ENCODE measurements at places on chromosomes 3 and 15.

GRCh38 chr3:43388175-43388574 is 101.8 kb downstream of the SNRK start:
- no peak for DNase-seq

DNA sequence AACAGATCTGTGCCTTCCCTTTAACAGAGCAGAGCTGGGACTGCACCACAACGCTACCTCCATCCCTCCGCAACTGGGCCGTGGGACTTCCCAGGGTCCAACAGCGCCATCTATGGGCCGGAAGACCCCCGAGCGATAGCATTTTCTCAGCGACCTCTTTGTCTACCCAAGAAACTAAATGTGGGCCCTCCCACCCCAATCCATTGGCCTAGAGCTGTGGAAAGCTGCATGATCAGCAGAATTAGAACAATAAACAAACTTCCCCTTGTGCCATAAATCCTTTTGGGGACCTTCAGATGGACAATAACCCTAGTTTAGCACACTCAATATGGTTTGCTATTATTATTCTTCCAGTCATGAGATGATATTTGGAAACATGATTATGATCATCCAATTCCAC is 74.8 kb upstream of the NTRK3 start:
- DNase-seq, result peak; percentile 35

- peak; percentile 60 for DNase-seq
Observed at GRCh38 chr3:4825436-4826236, 153.6 kb upstream of the BHLHE40 start.

DNA sequence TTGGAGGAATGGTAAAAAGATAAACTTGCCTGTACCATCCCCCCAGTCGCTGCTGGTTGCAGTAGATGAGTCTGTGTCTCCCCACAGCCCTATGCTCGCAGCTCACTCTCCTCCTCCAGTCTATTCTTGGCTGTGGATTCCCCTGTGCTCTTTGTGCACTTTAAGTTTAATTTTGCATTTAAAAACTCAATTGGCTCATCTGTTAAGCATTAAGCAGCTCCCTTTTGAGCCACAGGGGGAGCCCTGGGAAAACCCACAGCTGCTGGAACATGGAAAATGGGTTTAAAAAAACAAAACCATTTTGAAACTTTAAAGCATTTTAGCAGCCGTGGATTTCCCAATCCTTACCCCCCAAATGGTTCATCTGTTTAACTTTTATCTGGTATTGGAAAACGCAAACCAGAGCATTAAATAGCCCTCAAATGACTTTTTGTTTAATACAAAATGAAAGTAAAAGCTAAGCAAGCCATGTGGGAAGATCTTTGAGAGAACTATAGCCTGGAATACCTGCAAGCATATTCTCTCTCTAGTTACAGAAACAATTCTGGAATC is 536.9 kb downstream of the ZIC1 start:
- no peak for DNase-seq

DNA sequence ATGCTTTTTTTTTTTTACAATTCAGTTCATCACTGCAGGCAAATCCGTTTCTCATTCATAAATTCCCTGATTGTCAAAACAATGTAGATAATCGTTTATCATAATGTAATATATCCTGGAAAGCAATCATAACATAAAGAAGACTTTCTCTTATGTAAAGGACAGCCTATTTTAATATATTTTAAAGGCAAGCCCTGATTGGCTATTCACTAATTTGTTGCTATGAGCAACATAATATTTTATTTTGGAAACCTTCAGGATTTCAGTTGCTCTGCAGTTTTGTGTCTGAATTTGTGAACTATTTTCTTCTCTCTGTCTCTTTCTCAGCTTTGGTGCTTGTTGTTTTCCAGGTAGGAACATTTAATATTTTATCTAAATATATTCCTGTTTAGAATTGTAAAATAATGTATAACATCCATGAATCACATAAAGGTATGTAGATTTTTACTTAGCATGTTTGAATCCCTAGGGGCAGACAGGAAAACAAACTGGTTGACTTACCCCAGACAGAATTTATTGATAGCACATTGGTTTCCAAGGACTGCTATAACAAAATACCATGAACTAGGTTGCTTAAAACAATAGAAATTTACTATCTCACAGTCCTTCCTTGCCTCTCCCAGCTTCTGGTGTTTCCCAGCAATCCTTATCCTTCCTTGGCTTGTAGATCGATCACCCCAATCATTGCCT is 253.5 kb downstream of the CDIN1 start:
- DNase-seq, result no peak
